ENCODE measurements at places on chromosomes 7 and 10.

DNA sequence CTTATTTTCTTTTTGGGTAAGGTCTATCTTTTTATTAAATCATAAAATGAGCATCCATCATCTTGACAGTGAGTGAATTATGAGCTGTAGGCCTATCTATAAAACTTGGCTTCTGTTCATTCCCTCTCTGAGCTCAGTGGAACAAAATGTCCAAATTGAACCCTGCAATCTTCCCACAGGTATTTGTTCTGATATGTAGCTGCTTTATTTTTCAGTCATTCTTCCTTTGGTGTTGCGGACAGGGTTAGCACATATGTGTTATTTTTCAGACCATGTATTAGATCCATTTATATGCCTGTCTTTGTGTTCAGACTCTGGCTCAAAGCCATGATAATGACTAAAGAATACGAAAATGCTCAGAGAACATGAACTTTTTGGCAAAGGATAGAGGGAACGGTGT, 201.6 kb upstream of the KIAA1217 start:
- no peak for DNase-seq

DNA sequence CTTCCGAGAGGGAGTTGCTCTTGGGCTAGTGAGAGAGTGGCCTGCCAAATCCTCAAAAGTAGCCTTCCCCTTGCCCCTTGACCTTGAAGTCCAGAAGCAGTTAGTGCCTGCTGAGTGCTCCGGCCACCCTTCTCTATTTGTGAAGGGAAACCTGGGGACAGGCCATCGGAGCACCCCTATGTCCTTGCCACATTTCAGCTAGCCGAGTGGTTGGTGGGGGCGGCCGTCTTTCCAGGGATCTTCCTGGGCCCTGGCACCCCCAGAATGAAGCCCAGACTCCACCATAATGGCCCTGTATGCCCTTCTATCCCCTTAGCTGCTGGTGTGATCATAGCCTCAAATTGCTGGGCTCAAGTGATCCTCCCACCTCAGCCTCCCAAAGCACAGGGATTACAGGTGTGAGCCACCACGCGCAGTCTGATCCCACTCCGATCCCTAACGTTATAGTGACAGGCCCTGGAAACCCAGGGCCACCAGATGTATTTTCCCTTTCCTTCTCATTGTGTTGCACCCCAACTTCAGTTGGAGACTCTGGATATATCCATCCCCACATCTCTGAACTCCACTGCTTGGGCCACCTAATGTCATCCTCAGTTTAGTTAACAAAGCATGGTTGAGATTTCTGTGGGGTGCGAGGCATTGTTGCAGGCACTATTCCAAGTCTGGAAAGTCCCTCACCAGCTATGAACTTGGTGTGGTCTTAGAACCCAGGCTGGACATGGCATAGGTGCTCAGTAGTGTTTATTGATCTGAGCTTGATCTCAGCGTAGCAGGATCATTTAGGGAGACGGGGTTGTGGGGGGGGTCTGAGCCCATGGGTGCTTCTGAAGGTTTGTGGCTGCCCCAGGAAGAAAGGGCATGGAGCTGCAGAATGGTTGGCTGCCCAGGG, 1.6 kb downstream of the TSPAN14 start:
- DNase-seq, result no peak

GRCh38 chr10:132883391-132883881, 58.9 kb downstream of the CFAP46 start:
- DNase-seq, result no peak

GRCh38 chr10:102493771-102494170, 8.7 kb downstream of the ACTR1A start:
- DNase-seq, result no peak

- no peak for DNase-seq
Observed at GRCh38 chr7:21898265-21898930, 47.3 kb downstream of the CDCA7L start.

GRCh38 chr10:88858491-88858890, 6.8 kb upstream of the ANKRD22 start:
- no peak for DNase-seq

GRCh38 chr10:2619916-2620315, 447.4 kb upstream of the PFKP start:
- no peak for DNase-seq

- no peak for DNase-seq
Observed at GRCh38 chr10:113765910-113766309, 14.4 kb downstream of the PLEKHS1 start.

DNA sequence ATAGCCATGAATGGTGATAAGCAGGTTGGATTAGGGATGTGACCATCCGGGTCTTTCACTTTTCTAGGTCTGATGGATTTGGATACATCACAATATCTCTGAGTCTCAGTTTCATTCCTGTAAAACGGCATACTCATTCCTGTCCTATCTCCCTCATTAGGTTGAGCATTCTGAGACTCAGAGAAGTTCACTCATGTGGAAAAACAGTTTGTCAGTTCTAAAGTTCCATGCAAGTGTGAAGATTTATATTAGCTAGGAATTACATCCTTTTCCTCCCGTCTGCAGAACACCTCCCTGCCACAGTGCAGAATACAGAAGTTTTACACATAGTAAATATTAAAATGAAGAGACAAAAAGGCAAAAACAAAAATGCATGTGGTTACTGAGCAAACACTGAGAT, 94.2 kb upstream of the SLC25A13 start:
- no peak for DNase-seq

GRCh38 chr7:151310578-151310977, 31.0 kb upstream of the NUB1 start:
- no peak for DNase-seq

Data from stimulated activated CD4-positive, alpha-beta T cell treated with anti-CD3 and anti-CD28 coated beads, Interleukin-4, amount 100 ng/mL, for 1 hour (primary cell).